ENCODE measurements at places on chromosomes 2 and 18. TPM values are rescaled to one million over a fixed set of nuclear protein-coding genes. Genes with fewer than 3 reads are reported as not detected.

Gene ASB18
- not detected for total RNA-seq

Gene INHBB
- 0.50 TPM for total RNA-seq

- no peak for DNase-seq
These were observed 22.9 kb upstream of the NCKAP5 start for GRCh38 chr2:133591164-133591563.

GRCh38 chr18:24488824-24489493, 28.5 kb downstream of the HRH4 start:
- no peak for DNase-seq

DNA sequence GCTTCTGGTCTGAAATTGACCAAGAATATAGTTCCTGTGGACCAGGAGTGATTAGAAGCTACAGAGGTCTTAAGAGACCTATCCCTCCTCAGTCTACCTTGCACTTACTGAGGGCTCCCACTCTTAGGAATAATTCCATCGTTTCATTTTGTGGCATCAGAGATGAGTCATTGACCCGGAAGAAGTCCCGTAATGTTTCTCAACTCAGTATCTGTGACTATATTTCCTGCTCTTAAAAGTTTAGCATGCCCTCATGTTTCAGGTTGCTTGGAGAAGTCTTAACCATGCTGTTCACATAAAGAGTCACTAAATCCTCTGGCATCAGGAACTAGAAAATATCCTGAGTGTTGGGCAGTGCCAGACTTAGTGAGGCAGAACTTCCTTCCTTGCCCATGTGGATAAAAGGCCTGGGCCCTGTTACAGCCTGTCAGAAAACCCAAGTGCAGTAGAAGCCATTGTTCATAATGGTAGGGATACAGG, at the start of gene IL36A:
TSS of gene IL36A (plus strand) at position 430 of the 480 bp plus-strand sequence. CDS start 413 bp downstream, outside the sequence.
- no peak for DNase-seq

DNA sequence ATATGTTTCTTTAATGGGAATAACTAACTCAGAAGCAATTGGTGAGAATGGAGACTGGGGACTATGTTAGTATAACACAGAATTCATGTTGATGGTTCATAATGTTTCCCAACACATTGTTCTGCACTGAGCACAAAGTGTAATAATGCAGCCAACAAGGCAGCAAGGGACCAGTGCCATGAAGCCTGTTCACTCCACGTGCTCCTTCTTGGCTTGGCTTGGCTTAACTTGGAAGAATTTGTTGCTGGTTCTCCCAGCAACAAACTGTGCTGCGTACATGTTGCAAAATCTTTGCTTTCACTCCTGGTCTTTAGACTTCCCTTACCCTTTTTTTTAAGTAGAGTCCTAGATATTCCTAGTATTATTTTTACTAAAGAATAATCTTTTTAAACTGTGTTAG, 129.7 kb downstream of the MAP3K20 start:
- DNase-seq, result no peak

DNA sequence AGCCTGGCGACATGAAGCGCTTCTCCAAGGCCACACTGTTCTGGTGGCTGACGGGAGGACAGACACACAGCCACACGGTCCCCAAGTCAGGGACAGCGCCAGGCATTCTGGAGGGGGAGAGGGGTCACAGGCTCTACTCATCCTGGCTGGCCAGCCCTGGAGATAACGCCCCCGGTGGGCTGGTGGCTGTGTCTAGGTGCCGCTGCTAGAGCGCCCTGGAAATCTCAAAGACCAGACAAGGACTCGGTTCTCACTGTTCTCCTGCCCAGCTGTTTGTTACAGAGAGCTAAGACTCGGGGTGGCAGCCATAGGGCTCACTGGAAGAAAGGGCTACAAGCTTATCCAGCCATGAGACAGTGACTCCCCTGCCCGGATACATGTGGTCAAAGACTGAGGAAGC, 72.0 kb downstream of the KCNF1 start:
- DNase-seq, result no peak

GRCh38 chr2:160910681-160911080, 249.5 kb upstream of the TANK start:
- DNase-seq, result no peak

DNA sequence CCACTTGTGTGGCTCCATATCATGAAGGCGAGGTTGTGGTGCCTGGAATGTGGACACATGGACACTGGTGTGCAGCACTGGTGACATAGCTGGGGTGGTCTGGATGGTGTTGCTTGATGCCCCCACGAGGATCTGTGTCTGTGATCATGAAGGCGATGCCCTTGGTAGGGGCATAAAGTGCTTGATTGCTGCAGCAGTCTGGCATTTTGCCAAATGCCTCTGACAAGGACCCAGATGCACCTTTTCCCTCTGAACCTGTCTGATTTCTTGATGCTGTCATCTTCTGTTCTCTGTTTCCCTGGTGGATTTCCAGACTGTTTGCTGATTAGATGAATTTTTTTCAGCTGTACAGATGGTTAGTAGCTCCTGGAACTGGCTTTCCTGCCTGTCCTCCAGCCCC, 752.0 kb upstream of the HS6ST1 start:
- no peak for DNase-seq

GRCh38 chr18:33755931-33756560, 178.0 kb downstream of the ASXL3 start:
- peak; percentile 42 for DNase-seq

- DNase-seq, result no peak
These were observed 17.6 kb upstream of the BOK start for GRCh38 chr2:241540771-241541561.

Gene HOXD10
- 5.1 TPM for total RNA-seq

DNA sequence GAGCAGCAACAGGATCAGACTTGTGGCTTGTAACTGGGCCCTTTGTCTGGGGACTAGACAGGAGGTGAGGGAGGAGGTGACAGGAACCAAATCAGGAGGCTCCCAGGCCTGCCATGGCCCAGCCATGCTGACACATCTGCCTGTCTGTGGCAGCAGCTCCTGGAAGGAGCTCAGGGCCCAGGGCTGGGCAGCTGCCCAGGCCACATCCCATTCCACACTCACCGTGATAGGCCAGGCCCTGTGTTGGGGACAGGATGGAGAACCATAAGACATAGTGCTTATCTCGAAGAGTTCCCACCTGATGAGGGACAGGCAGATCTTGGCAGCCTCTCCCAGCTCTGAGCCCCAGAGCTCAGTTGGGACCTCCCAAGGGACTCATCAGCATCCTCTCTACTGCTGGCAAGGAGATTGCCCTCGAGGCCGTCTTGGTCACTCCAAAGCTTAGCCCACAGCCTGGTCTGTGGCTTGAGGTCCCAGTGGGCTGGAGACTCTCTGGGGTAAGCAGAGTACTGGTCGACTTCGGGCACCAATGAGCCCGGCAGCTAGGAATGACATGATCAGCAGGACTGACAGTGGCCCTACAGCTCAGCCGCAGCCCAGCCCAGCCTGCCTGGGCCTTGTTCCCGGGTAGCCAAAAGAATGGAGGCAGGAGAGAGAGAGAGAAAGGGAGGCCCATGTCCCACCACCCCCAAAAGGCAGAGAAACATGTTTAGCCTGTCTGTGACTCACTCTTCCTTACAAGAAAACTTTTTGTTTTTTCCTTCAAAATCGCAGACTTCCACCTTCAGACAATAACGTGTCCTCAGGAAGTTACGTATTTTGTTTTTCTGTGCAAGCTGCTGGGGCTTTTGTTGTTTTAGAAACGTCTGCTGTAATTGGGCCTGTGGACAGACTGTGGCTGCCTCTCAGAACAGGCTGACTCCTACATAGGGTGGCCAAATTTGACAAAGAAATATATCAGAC, 82.1 kb downstream of the HS1BP3 start:
- no peak for DNase-seq

DNA sequence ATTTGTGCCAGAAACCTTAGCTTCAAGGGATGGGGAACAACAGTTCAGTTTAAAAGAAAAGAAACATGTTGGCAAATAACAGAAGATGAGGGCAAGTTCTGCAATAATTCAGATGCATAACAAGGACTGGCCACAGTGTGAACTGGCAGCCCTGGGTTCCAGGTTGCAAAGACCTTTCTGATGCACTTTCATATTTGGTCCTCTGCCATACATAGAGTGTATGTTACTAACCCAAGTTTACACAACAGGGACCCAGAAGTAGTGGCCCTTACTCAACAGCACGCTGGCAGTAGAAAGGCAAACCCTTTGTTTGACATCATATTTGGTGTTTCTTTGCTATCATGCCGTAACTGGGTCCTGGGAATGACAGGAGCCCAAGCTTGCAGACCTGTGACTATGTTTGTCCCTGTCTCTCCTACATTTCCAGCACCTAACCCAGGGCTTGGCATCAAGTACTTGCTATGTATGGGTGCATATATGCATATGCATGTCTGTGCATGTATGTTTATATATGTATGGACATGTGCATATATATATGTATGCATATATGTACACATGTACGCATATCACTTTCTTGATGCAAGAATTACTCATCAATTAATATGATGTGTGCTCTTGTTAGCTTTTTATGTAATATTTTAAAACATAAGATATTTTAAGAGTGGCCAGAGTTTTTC, 94.3 kb downstream of the MBP start:
- no peak for DNase-seq

- DNase-seq, result no peak
These were observed 41.6 kb downstream of the ANKRD44 start for GRCh38 chr2:197268786-197269584.

DNA sequence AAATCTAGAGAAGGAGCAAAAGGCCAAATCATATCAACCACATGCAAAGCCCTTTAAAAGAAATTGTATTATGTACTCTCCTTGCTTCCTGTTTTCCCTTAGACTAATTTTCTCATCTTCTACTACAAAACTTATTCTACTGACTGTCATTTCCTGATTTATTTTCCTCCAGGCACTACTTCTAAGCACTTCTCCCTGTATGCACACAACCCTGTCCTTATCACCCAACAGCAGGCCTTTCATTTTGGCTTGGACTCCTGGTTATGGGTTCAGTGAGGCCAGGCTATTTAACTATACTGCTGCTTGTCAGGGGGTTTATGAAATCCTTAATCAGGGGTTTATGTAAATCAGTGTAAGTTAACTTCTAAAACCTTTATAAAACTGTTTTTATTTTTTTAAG, 205.1 kb upstream of the FAM98A start:
- no peak for DNase-seq

Gene PHLPP1
- total RNA-seq, result 4.4 TPM

Gene KCNK3
- total RNA-seq, result 15.3 TPM

DNA sequence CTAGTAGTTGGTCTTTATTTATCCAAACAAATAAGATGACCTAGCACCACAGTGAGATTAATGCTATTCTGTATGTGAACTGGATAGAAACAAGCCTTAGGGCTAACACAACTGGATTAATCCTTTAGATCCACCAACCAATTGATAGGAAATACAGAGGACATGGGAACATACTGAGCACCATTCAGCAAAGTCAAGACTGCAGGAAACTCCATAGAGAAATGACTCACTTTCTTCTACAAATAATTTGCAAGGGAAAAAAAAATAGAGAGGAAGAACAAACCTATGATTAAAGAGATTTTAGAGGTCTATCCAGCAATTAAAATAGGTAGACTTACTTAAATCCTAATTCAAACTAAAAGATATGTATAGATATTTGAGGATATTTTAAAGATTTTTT, 23.9 kb downstream of the WDFY1 start:
- no peak for DNase-seq

Gene OR6B2
- total RNA-seq, result not detected

DNA sequence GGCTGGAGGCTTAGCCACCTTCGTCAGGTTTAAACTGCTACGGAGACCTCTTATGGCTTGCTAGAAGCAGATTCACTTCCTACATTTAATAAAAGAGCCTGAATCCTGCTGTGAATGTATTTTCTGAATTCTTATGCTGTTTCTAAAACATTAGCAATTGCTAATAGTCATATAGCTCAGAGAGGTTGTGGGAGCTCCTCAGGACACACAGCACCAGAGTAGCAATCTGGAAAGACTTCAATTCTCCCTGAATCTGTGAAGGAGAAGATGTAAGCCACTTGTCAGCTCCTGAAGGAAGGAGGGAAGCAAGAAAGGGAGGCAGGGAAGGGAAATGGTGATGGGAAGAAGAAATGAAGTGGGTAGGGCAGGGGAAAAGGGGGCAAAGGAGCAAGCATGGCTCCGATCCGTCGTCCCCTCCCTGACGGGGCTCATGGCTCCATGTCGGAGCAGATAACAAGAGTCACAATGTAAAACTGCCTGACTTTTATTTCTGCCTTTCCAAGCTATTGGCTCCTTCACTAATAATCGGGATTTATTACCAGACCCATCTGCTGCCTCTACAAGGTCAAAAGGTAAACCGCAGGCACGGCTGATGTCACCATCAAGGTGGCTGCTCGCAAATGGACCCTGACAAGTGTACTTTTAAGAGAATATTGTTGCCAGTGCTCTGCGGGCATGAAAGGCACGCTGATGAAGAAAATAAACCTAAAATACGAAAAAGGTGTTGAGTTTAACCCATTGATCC, 656.0 kb upstream of the SALL3 start:
- no peak for DNase-seq
